Smooth muscle cell of bladder (primary cell): ENCODE measurements at places on chromosomes 12 and 14. TPM values are rescaled to one million over a fixed set of nuclear protein-coding genes. Genes with fewer than 3 reads are reported as not detected.

The LRRC9 gene
- total RNA-seq: not detected in 2 replicates

The KLRC2 gene
- not detected in 2 replicates for total RNA-seq

The TRIM9 gene
- under 0.01 and 0.18 TPM in 2 replicates for total RNA-seq

The ACRBP gene
- total RNA-seq: 0.28 and 0.37 TPM in 2 replicates

The ANKS1B gene
- total RNA-seq: 0.37 and 0.43 TPM in 2 replicates

The ALDH1L2 gene
- total RNA-seq: 44.7 and 44.8 TPM in 2 replicates

The GPR162 gene
- 2.8 and 3.0 TPM in 2 replicates for total RNA-seq
